ENCODE measurements at places on chromosomes 3 and 15.
A peak's percentile ranks its signal among the peaks of the same experiment; 100 is the strongest.

GRCh38 chr15:63764124-63764803, 69.5 kb downstream of the HERC1 start:
- DNase-seq = no peak

- no peak for DNase-seq
These were observed 7.0 kb upstream of the SPICE1 start for GRCh38 chr3:113521981-113522380.

- DNase-seq = no peak
These were observed 71.5 kb upstream of the ADAMTSL3 start for GRCh38 chr15:83582381-83582780.

DNA sequence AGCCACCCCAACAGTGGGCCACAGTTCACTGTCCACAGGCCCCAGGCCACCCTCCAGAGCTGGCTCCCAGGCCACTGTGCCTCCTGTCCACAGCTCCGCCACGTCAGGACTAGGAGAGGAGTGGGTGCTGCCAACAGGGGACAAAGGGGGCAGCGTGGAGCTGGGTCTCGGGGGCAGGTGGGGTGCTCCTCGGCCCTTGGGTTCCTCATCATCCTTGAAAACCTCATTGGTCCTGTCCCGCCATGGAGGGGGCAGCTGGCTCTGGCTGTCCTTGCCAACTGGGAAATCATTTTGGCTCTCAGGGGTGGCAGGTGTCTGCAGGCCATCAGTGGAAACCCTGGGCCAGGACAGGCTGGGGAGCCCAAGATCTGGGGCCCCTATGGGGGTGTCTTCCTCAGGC, 45.2 kb downstream of the ADAMTS7 start:
- DNase-seq = no peak

DNA sequence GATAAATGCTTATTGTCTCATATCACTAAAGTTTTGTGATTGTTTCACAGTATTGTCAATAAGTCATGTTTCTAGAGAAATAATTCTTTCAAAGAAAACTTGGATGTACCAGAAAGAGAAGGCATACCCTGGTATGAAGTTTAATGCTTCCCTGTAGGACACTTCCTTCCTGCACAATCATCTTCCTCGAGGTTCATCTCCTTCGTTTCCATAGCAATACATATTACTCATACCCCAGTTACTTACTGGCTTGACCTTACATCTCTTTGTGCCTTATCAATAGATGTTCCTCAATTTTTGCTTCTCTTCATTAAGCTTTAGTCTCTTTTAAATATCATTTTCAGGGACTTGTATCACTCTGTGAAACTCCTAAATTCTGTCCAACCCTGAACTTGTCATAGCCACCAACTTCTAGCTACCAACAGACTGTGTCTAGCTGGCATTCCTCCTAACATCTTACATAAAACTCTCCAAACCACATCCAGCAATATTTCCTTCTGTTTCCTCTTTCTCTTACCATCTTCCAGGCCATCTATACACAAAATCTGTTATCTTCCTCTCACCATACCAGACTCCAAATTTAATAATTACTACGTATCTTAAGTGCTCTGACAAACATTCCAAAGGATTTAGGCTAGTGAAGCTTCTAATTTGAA, 134.3 kb downstream of the GADL1 start:
- DNase-seq = no peak

- no peak for DNase-seq
These were observed 16.1 kb downstream of the MINDY4B start for GRCh38 chr3:150889106-150889505.

GRCh38 chr15:99213187-99213811, 36.1 kb downstream of the TTC23 start:
- peak; percentile 22 for DNase-seq

DNA sequence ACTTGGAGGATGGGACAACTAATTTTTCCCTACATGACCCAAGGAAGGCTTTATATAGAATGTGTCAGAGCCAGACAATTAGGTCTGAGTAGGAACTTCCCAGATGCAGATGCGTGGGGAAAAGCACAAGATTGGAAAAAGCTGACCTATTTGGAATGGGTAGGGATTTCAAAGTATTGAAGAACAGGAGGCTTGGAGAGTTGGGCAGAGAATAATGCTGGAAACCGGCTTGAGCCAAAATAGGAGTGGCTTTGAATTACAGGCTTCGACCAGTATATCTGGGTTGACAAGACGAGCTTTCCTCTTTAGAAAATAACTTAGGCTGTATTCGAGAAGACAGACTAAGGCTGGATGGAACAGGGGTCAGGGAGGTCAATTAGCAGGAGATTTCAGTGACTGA, 181.1 kb downstream of the GBE1 start:
- no peak for DNase-seq

- no peak for DNase-seq
These were observed 32.4 kb upstream of the PIK3R4 start for GRCh38 chr3:130779031-130779430.

DNA sequence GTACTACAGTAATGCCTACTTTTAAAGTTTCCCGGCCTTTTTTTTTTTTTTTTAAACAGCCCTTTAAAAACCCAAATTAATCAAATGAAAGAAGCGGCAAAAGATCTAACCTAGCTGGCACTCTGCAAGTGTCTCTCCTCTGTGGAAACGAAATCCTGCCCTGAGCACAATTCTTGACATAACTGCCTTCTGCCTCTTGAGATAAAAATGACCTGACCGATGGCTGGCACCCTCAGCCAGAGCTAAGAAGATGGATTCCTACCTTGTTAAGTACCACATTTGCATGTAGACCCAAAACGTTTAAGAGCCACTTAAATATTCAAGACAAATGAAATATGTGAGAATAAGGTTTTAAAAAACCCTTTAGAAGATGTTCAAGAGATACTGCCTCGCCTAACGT, 16.6 kb upstream of the SLC12A8 start:
- DNase-seq = no peak

GRCh38 chr3:13528217-13528867, 20.6 kb upstream of the FBLN2 start:
- DNase-seq = no peak

GRCh38 chr3:18526667-18527066, 101.5 kb upstream of the SATB1 start:
- no peak for DNase-seq

DNA sequence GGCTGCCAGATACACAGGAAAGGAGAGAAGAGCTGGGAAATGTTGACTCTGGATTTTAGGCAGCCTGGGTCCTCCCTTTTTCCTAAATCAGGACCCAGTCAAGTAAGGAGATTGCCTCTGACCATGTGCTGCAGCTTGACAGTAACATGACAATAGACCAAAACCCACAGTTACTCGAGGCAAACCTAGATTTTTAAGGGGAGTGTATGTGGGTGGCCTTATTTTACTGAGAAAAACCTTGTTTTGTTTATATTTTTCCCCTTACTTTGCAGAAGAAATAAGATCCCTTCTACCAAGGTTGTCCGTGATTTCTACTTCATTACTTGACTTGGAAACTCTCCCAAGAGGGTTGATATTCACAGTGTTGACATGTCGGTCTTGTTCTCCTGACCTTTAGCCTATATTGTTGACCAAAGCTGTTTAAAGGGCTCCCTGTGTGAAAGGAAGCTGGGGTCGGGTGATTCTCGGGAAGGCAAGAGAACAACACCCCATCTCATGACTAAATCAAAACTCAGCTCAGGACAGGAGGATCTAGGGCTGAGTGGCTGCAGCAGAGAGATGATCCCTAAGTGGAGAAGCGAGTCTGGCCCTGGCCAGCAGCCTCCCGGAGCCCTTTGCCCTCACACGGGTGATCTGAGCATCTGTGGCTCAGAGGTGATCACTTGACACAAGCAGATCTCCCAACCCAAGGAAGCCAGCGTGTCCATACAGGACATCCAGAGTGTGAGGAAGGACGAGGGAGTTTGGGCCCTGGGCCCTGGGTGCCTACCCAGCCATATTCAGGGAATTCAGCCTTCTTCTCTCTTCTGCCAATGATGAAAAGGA, 31.0 kb upstream of the SLCO2A1 start:
- no peak for DNase-seq

DNA sequence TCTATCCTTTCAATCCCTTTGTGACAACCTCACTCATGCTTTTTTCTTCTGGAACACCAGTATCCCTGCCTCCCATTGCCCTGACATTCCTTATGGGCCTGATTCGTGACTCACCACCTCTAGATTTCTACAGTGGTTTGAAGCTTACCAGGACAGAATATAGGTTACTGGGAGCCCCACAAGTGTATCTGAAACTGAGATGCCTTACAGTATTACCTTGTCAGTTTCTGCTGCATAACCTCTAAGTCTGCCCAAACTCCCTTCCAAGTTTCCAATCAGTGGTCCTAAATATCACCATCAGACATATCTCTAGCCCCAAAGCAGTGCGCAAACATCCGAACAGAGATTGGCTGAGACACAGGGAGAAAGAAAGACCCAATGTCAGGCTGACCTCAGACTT, 5.6 kb downstream of the CPB1 start:
- DNase-seq = no peak

- DNase-seq = no peak
These were observed 222.7 kb downstream of the MTHFS start for GRCh38 chr15:79674124-79674465.

GRCh38 chr3:151871639-151872468, 1.6 kb upstream of the SUCNR1 start:
- DNase-seq = no peak

GRCh38 chr15:24617646-24618045, 57.9 kb upstream of the NPAP1 start:
- DNase-seq = no peak

DNA sequence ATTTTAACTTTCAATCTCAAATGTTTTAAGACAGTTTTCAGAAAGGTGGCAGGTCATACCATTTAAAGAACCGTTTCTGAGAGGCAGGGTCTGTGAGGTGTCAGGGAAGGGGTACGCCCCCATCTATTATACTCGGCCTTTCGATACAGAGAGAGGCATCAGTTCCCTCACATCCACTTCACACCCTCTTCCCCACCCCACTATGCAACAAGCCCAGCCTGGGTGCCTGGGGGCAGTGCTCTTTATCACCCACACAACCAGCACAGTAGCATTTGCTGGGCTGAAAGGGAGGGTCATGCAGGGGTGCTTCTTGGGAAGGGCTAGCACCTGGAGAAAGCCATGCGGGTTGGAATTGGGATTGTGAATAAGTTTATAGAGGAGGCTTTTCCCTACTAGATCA, 56.0 kb upstream of the KCNMB2 start:
- no peak for DNase-seq
